ENCODE measurements at places on chromosomes 12 and 14. TPM values are rescaled to one million over a fixed set of nuclear protein-coding genes. Genes with fewer than 3 reads are reported as not detected.

The AGAP2 gene
- 17.9 TPM for total RNA-seq

The KRT83 gene
- total RNA-seq: not detected

The KCNK13 gene
- total RNA-seq: not detected

The SNRNP35 gene
- 17.7 TPM for total RNA-seq

The C12orf60 gene
- total RNA-seq: 1.8 TPM

The HNRNPA1 gene
- total RNA-seq: 1,668 TPM

The DIP2B gene
- total RNA-seq: 30.0 TPM

The GDF3 gene
- total RNA-seq: not detected

The RIMKLB gene
- 0.49 TPM for total RNA-seq

The ZDHHC22 gene
- total RNA-seq: not detected

The TEX52 gene
- not detected for total RNA-seq

DNA sequence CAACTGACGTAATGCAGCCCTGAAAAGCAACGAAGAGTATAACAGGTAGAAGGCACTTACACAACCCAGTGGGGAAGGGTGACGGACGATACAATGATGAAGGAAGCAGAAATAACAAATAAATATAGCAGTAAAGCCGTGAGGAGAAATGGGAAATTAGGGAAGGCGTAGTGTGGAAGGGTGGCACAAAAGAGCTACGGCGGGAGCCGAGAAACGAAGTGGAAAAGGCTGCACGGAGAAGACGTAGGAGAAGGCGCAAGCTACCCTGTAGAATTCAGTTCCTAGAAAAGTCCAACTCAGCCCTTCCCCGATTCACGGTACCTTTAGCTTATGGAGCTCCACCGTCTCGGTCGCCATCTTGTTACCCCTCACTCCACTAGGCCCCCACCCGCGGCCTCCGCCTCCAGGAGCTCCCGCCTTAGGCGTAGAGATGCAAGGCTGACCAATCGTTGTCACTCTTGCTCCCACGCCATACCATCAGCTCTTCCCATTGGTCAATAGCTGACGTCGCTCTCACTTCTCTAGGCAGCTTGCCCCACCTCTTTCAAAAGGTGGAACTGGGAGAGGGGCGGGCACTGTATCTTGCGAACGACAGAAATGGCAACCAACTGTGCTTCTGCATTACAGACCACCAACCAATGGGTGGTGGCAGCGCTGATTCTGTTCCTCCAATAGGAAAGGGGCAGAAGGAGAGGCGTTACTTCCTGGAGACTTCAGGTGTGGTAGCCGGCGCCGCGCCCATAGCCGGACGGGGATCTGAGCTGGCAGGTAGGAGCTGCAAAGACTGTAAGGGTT, at the start of the genes ORMDL2 and SARNP:
TSS of gene ORMDL2 (plus strand) at position 697 of the 795 bp plus-strand sequence. CDS start 959 bp downstream, outside the sequence.
TSS of gene SARNP (minus strand) at position 380 of the 795 bp plus-strand sequence. CDS start at position 357, 23 bp downstream.
- H3K4me3 ChIP-seq: peak within 1 kb of the TSS; percentile 85
- peaks cover 10% of the 10 kb centered on the region for H3K4me1 ChIP-seq
- peak within 1 kb of the TSS; percentile 92 for H3K27ac ChIP-seq
- peaks cover 5% of the 10 kb centered on the region for H3K36me3 ChIP-seq
- no peaks in the 10 kb centered on the region for H3K27me3 ChIP-seq

DNA sequence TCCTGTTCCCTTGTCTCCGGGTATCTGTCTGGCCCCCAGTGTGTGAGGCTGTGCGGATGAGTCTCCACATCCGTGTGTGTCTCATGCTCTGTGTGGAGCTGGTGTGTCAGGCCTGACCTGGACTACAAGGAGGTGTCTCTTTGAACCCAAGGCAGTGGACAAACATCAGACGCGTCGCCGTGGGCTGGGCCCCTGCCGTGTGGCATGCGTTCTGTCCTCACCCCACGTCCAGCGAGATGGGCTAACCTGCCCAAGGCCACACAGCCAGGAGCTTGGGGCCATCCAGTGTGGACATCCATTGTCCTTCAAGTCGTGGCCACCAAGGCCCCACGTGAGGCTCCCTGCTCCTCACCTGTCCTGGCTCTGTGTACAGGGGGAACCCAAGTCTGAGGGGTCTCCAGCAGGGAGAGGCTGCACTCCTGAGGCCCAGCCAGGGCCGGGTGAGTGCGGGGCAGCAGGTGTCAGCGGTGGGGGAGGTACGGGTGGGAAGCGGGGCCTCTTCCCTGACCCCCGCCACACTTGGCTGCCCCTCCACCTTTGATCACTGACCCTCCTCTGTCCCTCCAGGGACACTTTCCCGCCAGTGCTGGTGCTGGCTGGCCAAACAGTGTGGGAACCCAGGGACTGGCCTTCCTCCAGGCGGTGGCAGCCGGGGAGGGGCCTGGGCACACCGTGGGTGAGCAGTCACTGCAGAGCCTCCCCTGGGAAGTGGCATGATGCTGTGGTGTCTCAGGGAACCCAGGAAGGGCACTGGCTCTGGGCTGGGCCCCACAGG, 48.5 kb downstream of the CYP46A1 start:
- H3K4me3 ChIP-seq: no peak overlapping the region
- H3K4me1 ChIP-seq: no peaks in the 10 kb centered on the region
- peaks cover 2% of the 10 kb centered on the region for H3K27me3 ChIP-seq
- H3K36me3 ChIP-seq: no peaks in the 10 kb centered on the region

DNA sequence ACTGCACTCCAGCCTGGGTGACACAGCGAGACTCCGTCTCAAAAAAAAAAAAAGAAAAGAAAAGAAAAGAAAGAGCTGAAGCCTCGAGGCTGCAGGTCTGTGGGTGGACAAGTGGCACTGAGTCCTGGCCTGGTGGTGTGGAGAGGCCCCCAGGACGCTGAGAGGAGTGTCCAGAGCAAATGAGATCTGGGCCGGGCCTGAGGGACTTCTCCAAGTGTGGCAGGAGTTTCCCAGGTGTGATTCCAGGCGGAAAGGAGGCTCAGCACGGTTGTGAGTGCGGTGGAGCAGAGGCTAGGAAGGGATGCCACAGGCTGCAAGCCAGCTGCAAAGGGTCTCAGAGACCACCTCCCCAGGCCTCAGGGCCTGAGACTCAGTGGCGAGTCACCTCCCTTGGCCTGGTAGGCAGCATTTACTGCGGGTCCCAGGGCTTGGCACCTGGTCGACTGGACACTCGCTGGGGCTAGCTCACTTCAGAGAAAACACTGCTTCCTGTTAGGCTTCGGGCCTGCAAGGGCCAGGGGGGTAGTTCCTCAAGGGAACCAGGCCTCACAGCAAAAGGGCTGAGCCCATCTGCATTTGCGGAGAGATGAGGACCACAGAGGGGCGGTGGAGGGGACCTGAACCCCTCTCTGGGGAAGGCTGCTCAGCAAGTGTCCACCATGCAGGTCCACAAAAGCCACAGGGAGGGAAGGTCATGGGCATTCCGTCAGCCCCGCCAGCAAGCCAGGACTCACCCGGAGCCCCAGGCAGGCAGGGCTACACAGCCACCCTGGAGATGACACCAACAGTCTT, 11.7 kb downstream of the TTC7B start:
- no peak overlapping the region for H3K27ac ChIP-seq
- no peaks in the 10 kb centered on the region for H3K27me3 ChIP-seq

DNA sequence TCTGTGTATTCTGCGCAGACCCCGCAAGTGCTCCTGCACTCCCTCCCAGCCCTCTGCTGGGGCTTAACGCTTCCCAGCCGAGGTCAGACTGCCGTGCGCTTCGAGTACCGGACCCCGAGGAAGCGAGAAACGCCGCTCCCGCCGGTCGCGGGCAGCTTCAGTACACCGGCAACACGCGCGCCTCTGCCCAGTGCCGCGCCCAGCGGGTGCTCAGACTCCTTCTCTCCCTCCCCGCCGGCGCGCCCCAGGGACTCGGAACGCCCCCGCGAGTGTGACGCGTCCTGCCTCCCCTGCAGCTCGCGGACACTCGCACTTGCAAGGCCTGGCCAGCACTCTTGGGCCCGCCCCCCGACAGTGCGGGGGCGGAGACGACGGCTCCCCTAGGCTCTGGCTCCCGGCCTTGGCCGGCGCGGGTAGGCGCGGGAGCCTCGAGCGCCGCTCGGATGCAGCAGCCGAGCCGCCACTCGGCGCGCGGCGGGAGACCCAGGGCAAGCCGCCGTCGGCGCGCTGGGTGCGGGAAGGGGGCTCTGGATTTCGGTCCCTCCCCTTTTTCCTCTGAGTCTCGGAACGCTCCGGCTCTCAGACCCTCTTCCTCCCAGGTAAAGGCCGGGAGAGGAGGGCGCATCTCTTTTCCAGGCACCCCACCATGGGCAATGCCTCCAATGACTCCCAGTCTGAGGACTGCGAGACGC, at the start of gene PTGER2:
TSS of gene PTGER2 (plus strand) at position 410 of the 692 bp plus-strand sequence. CDS start at position 647, 237 bp downstream.
- no peaks in the 10 kb centered on the region for H3K36me3 ChIP-seq
- H3K27me3 ChIP-seq: peaks cover 25% of the 10 kb centered on the region
- peak within 1 kb of the TSS; percentile 54 for H3K4me3 ChIP-seq

- H3K27me3 ChIP-seq: no peaks in the 10 kb centered on the region
- H3K27ac ChIP-seq: no peak overlapping the region
- no peak overlapping the region for H3K4me3 ChIP-seq
- H3K36me3 ChIP-seq: no peaks in the 10 kb centered on the region
Measured at GRCh38 chr14:55401751-55402150, 9.9 kb downstream of the ATG14 start.

- no peak overlapping the region for H3K27ac ChIP-seq
- no peaks in the 10 kb centered on the region for H3K27me3 ChIP-seq
- H3K36me3 ChIP-seq: no peaks in the 10 kb centered on the region
- no peaks in the 10 kb centered on the region for H3K4me1 ChIP-seq
Measured at GRCh38 chr12:39199351-39199750, 243.6 kb downstream of the KIF21A start.

- DNase-seq: no peak
- no peaks in the 10 kb centered on the region for H3K27me3 ChIP-seq
- peak overlapping the region; percentile 30 for H3K4me3 ChIP-seq
- no peaks in the 10 kb centered on the region for H3K36me3 ChIP-seq
Measured at GRCh38 chr12:67593041-67593440, 55.5 kb upstream of the DYRK2 start.

DNA sequence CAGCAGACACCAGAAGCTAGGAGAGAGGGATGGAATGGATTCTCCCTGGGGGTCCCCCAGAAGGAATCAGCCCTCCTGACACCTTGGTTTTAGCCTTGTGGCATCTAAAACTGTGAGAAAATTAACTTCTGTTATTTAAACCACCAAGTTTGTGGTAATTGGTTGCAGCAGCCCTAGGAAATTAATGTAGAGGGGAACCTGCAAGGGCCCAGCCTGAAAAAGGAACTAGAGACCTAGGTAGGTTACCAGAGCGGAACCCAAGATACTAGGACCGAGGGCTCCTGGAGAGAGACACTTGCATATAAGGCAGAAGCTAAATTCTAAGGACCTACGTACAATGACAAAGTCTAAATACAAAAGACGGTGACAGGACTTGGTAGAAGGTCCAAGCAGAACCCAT, 8.1 kb upstream of the DENND5B start:
- peak; percentile 60 for DNase-seq
- H3K27me3 ChIP-seq: no peaks in the 10 kb centered on the region
- H3K4me1 ChIP-seq: peaks cover 35% of the 10 kb centered on the region
- H3K36me3 ChIP-seq: no peaks in the 10 kb centered on the region

GRCh38 chr12:53748072-53748840, 3.5 kb downstream of the CISTR start:
- H3K27me3 ChIP-seq: no peaks in the 10 kb centered on the region
- H3K4me3 ChIP-seq: no peak overlapping the region
- no peak for DNase-seq
- H3K27ac ChIP-seq: no peak overlapping the region

- no peaks in the 10 kb centered on the region for H3K27me3 ChIP-seq
- H3K4me3 ChIP-seq: no peak overlapping the region
- H3K27ac ChIP-seq: no peak overlapping the region
- no peaks in the 10 kb centered on the region for H3K36me3 ChIP-seq
Measured at GRCh38 chr14:24417832-24418491, 11.5 kb downstream of the CBLN3 start.

DNA sequence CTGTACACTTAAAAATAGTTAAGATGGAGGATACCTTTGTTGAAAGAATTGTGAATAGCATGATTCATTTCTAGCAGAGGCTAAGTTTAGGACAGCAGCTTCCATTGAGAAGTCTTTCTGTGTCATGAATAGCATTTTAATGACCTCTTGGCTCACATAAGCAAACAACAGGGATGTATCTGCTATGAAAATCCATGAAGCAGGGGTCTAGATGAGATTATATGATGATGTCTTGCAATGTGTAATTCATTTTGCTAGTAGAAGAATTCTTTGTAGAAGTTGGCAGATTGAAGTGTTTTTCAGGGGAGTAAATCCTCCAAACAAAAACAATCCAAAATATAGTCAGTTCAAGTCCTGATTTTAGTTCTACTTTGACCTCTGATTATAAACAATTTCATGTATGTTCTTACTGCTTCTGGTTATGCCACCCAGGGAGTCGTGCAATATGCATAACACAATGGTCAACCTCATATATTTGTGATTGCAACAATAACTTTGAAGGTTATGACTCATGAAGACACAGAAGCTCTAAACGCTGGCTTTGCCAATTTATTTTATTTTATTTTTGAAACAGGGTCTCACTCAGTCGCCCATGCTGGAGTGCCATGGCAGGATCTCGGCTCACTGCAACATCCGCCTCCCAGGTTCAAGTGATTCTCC, 6.9 kb upstream of the RD3L start:
- no peaks in the 10 kb centered on the region for H3K27me3 ChIP-seq
- no peaks in the 10 kb centered on the region for H3K36me3 ChIP-seq
- H3K27ac ChIP-seq: no peak overlapping the region
- no peaks in the 10 kb centered on the region for H3K4me1 ChIP-seq

DNA sequence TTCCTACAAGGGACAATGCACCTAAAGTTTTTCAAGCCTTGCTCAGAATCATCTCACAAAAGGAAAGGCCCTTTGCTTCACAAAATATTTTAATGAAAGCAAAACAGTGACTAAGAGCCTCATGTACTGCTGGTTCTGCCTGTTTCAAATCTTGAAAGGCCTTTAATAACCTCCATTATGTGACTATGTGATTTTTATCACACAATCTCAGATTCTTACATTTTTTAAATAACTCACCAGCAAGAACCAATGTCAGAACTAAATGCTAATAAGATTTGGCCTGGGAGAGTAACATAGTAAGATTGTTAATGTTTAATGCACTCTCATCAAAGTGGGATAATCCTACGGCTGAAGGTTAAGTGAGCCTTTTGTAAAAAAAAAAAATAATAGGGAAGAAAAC, 378.9 kb downstream of the RGS6 start:
- no peak overlapping the region for H3K27ac ChIP-seq
- no peaks in the 10 kb centered on the region for H3K36me3 ChIP-seq

- no peak overlapping the region for H3K27ac ChIP-seq
- no peaks in the 10 kb centered on the region for H3K4me1 ChIP-seq
- H3K27me3 ChIP-seq: no peaks in the 10 kb centered on the region
- no peak overlapping the region for H3K4me3 ChIP-seq
Measured at GRCh38 chr12:19954163-19954562, 414.2 kb upstream of the PDE3A start.

GRCh38 chr12:69243099-69244084, 4.0 kb downstream of the CPSF6 start:
- H3K4me3 ChIP-seq: peak overlapping the region; percentile 98
- DNase-seq: peak; percentile 41
- peaks cover 22% of the 10 kb centered on the region for H3K4me1 ChIP-seq
- peak overlapping the region; percentile 32 for H3K27ac ChIP-seq
- H3K27me3 ChIP-seq: no peaks in the 10 kb centered on the region
- peaks cover 6% of the 10 kb centered on the region for H3K36me3 ChIP-seq
